ENCODE measurements at places on chromosomes 2 and 18.

DNA sequence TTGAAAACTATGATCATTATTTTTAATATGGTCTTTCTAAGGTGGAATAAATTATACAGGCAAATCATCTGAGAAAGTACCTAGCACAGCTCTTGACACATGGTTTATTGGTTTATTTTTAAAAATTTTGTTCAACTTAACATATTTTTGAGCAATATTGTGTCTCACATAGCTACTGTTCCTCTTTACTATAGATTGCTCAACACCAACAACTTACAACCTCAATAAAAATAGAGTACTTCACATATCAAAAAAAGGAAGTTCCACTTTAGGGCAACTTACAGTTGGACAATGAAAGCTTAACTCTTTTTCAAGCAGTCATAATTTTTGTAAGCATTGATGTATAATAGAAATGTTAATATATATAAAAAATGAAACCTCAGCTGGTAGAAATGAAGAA lies 440.9 kb upstream of the UBE2E3 start:
- DNase-seq: no peak

GRCh38 chr18:36680042-36680441 lies 148.8 kb downstream of the TPGS2 start:
- no peak for DNase-seq

GRCh38 chr2:104847586-104848160 lies 6.2 kb upstream of the POU3F3 start:
- no peak for DNase-seq

- no peak for DNase-seq
Observed at GRCh38 chr2:209648714-209649113, 122.9 kb upstream of the UNC80 start.

GRCh38 chr2:64139956-64140355 lies 4.3 kb downstream of the PELI1 start:
- no peak for DNase-seq

- no peak for DNase-seq
Observed at GRCh38 chr18:79750980-79751571, 46.7 kb upstream of the KCNG2 start.

GRCh38 chr2:28085201-28085600 lies 194.7 kb downstream of the BABAM2 start:
- no peak for DNase-seq

DNA sequence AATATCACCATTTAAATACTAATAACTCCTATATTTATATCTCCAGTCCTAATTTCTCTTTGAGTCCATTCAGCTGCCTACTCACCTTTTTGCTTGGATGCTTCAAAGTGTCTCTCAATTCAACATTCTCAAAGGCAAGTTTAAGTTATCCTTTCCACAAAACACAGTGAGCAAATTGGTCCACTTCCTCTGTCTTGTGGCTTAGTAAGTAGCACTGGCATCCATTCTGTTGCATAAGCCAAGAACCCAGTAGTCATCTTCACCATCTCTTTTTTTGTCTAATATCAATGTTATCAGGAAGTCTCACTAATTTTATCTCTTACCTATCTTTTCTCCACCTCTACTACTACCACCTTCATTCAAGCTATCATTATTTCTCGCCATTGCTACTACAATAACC lies 27.4 kb upstream of the IL1RL1 start:
- DNase-seq: no peak

GRCh38 chr18:10030816-10031541 lies 117.2 kb downstream of the VAPA start:
- no peak for DNase-seq

DNA sequence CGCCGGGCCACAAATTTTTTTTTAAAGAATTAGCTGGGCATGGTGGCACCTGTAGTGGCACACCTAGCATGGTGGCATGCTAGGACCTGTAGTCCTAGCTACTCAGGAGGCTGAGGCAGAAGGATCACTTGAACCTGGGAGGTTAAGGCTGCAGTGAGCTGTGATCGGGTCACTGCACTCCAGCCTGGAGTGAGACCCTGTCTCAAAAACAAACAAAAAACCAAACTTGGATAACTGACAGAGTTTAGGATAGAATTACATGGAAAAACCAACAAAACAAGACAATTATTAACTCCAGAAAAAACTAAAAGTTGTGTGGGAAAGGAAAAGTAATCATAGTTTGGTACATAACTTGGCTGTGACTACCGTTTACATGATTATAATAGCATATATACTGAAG lies 1.6 kb upstream of the CFLAR start:
- DNase-seq: no peak

DNA sequence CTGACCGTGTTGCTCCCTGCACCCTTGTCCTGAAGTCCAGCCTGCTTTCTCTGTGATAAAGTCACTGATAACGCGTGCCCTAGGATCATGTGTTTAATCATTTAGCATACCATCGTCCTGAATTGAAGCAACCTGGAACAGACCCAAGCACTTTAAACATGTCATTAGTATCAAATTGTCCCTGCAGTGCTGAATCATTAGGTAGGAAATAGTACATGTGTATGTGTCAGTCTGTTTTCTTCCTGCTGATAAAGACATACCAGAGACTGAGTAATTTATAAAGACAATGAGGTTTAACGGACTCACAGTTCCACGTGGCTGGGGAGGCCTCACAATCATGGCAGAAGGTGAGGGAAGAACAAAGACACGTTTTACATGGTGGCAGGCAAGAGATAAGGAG lies 2.8 kb downstream of the ASB18 start:
- DNase-seq: no peak

DNA sequence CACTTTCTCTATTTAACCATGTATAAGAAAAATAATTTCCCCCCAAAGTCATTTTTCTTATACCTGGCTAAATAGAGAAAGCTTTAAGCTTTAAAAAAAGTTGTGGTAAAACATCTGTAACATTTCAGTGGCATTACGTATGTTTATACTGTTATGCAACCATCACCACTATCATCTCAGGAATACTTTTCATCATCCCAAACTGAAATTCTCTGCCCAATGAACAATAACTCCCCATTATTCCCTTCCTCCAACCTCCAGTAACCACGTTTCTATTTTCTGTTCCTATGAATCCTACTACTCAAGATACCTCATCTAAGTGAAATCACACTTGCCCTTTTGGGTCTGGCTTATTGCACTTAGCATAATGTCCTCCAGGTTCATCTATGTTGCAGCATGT lies 1.7 kb upstream of the SLC3A1 start:
- DNase-seq: no peak

GRCh38 chr18:49494660-49495059 lies 7.6 kb upstream of the C18orf32 start:
- no peak for DNase-seq

- DNase-seq: no peak
Observed at GRCh38 chr2:19476327-19476726, 117.9 kb upstream of the OSR1 start.

GRCh38 chr2:217990791-217991465 lies 11.9 kb downstream of the TNS1 start:
- DNase-seq: no peak

GRCh38 chr18:22473366-22473765 lies 55.7 kb upstream of the CTAGE1 start:
- DNase-seq: no peak

DNA sequence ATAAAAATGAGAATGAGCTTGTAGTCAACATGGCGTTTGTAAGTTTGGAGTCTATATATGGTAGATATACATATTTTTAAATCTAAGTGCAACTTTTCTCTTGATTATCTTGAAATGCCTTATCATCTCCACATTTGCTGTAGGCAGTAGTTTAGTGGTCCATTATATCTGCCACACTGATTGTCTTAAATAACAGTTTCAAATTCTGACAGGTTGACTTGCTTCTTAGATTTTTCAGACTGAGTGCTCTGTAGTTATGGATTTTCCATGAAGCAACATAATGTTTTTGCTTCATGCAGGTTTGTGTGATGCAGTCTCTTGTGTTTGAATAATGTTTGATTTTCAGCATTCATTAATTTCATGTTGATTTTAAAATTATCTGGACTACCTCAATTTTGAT lies 12.3 kb downstream of the PARD3B start:
- no peak for DNase-seq

- DNase-seq: no peak
Observed at GRCh38 chr2:104504331-104505073, 349.4 kb upstream of the POU3F3 start.

DNA sequence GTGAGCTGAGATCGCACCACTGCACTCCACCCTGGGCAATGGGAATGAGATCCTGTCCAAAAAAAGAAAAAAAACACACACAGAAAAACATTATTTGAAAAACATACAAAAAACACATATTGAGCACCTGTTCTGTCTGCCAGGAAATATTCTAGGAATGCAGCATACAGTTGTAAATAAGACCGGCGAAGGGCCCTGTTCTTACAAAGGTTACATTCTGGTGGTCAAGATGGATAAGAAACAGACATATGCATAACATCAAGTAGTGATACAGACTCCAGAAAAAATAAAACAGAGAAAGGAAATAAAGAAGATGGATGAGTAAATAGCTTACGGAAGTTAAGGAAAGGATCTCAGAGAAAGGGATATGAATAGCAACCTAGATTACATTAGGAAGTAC lies 159.8 kb downstream of the GALNT3 start:
- DNase-seq: no peak

DNA sequence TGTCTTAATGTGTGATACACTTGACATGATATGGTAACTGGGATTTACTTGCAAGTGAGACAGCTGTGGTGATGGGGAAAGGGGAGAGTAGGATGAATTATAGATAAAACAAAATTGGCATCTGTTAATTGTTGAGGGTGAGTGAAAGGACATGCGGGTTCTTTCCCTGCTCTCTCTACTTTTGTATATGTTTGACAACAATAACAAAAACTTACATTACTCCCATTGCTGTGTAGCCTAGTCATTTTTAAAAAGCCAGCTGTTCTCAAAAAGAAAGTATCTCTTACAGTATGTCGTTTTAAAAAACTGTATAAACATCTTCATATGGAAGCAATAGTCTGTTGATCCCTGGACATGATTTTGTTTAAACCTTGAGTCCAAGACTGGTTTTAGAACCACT lies 117.6 kb downstream of the MYO1B start:
- no peak for DNase-seq

- DNase-seq: no peak
Observed at GRCh38 chr2:145286716-145287275, 766.9 kb upstream of the ZEB2 start.

DNA sequence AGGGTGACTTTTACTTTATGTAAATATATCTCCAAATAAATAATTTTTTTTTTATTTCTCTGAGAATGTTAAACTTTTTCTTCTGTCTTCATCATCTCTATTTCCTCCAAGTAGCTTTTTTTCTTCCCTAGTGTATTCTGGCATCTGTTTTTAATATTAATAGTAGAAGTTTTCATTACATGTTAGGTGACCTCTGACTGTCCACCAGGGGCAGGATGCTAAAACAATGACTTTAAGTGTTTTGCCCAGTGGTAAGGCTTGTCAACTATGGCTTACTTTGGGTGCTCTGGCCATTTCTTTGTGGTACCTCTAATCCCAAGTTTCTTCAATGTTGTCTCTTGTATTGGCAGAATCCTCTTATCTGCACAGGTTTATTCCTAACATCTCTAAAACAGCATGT lies 127.1 kb downstream of the SRBD1 start:
- no peak for DNase-seq

DNA sequence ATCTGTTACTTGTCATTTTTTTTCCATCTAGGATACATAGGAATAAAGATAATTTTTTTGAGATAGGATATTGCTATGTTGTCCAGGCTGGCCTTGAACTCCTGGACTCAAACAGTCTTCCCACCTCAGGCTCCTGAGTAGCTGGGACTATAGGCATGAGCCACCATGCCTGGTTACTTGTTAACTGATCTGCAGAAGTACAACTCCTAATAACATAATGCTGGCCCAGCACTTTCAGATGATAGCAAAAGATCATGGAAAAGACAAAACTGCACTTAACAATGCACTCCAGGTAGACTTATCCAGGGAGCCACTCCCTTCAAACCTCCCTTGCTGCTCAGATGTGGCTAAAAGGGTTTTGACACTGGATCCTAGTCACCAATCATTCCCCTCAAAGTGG lies 11.4 kb upstream of the CTDP1 start:
- no peak for DNase-seq

DNA sequence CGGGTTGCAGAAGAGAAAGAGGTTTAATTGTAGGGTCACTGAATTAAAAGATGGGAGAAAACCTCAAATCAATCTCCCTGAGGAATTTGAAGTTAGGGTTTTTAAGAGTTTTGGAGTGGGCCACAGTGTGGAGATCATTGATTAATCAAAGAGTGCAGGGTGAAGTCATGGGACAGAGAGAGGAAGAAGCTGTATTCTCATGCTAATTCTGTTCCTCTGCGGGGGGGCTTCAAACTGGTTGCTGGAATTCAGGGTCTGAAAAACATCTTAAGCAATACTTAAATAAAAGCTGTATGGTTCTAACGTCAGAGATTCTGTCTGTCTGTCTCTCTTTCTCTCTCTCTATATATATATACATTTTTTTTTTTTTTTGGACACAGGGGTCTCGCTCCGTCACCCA lies 169.8 kb upstream of the SPATS2L start:
- no peak for DNase-seq

- no peak for DNase-seq
Observed at GRCh38 chr18:59910967-59911366, 11.2 kb downstream of the PMAIP1 start.

- no peak for DNase-seq
Observed at GRCh38 chr18:21714474-21714873, 9.9 kb upstream of the ABHD3 start.

DNA sequence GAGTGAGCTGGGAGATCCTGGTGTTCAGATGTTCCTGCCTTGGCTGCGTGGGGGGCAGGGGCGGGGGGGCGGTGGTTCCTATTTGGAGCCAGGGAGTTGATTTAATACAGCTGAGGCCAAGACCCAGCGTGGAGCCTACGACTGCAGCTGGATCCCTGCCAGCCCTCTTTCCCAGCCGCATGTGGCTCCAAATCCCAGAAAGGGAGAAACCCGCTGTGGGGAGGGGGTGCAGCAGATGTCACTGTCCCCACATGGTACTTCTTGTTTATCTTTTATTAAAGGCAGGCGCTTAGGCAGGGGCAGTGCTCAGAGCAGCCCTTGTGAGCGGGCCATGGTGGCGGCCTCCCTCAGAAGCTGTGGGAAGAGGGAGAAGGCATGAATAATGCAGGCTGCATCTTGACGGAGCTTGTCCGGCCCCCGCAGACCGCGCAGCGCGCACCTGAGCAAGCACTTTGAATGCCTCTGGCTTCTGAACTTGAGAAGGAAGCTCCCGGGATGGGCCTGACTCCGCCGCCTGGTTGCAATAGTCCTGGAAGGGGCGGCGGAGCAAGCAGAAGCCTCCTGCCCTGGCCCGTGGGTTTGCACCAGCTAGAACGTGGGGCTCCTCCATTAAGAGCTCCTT lies 112.1 kb downstream of the GLI2 start:
- no peak for DNase-seq

DNA sequence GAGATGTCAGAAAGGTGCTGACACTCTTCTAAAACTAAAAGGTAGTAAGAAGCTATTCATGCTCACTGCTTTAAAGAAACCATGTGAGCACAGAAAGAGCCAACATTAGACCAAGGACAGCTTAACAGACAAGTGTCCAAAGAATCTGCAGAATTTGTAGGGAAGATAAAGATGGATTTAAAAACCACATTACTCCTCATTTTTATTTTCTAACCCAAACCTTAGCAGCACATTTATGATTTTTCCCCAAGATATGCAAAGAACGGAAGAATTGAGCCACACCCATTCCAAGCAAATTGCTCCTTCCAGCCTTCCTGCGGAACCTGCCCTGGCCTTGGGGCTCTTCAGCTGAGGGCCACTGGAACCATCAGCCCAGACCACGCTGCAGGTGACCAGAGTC lies 26.9 kb downstream of the MBP start:
- no peak for DNase-seq

Measured in activated CD8-positive, alpha-beta memory T cell treated with anti-CD3 and anti-CD28 coated beads for 4 hours (primary cell).